ENCODE measurements at places on chromosomes 7 and 10. TPM values are rescaled to one million over a fixed set of nuclear protein-coding genes. Genes with fewer than 3 reads are reported as not detected.

The ZPBP gene
- total RNA-seq: not detected

The IFIT1B gene
- total RNA-seq: not detected

The PON3 gene
- total RNA-seq: 35.7 TPM

The ELOVL3 gene
- 0.35 TPM for total RNA-seq

The MXI1 gene
- total RNA-seq: 7.2 TPM

The BMS1 gene
- 25.4 TPM for total RNA-seq

The FRAT1 gene
- 1.9 TPM for total RNA-seq

The CELF2 gene
- total RNA-seq: 0.07 TPM

The MSS51 gene
- total RNA-seq: 0.48 TPM

The VPS41 gene
- 29.6 TPM for total RNA-seq

The ZNF511 gene
- total RNA-seq: 75.5 TPM

The DNAJC12 gene
- total RNA-seq: 49.6 TPM
